ENCODE measurements at places on chromosomes 6 and 20.

GRCh38 chr6:25032934-25033333 lies 97.2 kb upstream of the RIPOR2 start:
- no peak for DNase-seq

GRCh38 chr6:53992522-53992921 lies 118.7 kb upstream of the MLIP start:
- DNase-seq: no peak

DNA sequence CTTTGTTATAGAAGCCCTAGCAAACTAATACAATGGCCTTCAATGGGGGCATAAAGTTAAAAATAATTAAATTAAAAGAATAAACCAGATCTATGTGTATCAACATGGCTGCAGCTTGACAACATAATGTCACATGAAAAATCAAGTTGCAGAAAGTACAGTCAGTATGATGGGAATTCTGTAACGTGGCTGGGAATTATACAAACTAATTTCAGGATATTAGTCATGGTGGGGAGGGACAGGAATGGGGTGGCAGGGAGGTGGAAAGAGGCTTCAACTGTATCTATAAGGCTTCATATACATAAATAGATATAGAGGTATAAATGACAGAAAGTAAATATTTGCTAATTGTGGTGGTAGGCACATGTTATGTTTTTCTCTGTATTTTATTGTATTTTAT lies 107.1 kb downstream of the UNC5CL start:
- no peak for DNase-seq

- no peak for DNase-seq
Measured at GRCh38 chr6:157531169-157531985, 150.4 kb downstream of the ZDHHC14 start.

DNA sequence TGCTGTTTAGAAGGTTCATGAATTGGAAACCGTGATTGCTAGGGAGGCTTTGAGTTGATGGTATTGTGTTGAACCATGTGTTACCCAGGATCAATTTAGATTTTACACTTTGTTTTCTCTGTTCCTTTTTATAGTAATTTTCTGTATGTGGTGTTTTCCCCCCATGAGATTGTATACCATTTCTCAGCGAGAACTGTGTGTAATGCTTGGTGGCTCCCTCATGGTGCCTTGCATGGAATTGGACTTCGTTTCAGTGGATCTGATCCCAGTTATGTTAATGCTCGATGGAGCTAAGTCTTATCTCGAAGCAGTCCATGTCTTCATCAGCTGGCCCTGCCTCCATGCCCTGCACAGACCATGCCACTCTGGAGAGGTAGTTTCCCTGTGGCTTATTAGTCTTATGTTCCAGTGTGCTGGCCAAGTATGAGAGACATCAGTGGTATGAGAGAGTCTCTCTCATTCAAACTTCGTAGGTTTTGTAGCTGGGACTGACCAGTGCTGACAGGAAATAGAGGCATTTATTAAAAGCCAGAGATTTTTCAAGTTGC lies 18.7 kb downstream of the PTPN1 start:
- DNase-seq: no peak

- DNase-seq: no peak
Measured at GRCh38 chr20:40639676-40640355, 49.2 kb downstream of the MAFB start.

DNA sequence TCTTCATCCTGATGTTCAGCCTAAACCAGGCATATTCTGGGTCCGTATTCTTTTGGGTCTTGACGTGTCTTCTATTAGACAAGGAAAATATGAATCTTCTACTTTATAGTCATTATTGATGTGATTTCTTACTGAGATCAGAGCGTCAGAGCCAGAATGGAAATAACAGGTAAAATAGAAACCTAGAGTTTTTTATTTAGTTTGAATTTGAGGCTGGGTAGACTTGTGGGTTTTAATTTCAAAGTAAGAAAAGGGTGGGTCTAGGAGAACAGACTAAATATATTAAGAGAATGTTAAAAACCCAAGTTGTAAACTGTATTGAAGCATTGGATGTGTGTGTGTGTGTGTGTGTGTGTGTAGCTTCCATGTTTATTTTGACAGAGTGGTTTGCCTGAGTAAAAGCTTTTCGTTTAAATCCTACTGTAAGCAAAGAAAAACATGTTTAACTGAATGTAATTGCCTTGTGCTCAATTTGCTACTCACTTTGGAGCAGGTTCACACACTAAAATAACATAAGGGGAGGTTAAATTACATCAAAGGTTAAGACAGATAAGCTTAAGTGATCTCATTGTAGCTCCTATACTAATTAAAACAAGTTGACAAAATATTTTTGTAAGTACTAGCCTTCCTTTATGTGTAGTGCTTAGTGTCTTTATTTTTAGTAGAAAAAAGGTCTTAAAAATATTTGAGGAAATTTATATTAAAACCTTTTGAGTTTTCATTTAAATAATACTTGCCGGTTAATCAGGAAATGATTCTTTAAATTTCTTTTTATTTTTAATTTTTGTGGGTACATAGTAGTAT lies 17.4 kb downstream of the HECA start:
- DNase-seq: no peak

DNA sequence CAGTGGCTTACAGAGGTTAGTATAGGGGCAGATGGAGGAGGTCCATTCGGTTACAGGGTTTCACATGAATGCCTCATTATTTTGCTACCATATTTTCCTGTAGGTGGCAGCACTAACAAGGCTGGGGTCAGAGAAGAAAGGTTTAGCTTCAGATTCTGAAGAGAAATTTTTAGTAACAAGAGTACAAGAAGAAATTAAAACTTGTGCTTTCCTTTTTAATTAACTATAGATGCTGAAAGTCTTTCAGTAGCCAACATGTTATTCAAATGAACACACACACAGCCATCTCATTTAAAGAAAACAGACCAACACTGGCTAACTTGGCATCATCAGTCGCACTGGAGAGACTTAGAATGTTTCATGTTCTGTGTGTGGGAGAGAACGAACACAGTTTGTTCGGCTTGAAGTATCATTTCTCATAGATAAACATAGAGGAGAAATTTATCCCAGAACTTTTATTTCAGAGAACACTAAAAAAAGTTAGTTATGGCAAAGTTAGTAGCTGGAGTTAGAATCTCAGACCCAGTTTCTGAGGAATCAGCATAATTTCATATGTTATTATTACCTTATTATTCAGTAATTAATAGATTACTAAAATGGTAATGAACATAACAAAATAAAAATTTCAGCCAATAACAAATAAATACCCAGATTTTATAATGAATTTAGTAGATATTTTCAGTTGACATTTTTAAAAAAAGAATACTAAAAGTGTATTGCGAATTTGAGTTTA lies 314.0 kb upstream of the RSPO3 start:
- peak; percentile 57 for DNase-seq

DNA sequence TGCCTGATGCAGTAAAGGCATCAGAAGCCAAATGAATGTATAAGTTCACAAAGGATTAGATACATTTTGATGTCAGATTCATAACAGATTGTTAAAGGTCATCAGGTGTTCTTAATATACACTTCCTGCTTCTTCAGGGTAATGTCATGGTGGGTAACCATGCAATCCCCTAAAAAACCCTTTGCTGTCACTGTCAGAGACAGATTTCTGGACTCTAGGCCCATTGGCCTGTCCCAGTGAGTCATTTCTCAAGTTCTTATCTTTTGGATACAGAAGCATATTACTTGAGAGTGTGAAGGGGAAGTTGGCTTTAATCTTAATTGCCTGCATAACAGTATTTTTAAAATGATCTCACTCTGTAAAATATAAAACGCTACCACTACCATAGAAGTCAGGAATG lies 895.6 kb upstream of the MAP3K7 start:
- DNase-seq: no peak

DNA sequence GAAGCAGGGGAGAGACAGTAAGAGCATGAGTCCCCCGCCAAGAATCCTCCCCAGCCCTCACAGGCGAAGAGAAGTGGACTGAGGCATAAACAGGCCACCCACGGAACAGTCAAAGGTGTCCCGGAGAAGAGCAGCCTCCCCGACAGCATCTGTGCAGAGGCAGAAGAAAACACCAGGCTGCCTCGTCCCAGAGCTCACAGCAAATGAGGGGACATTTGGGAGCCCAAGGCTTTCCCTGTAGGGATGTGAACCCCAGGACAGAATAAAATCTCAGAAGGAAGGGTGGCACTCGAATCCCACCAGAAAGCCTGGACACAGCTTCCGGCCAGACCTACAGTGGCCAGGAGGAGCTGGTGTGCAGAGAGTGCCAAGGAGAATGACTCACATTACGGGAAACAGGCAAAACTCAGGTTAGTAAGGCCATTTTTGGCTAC lies 90.4 kb downstream of the DLL1 start:
- DNase-seq: no peak

DNA sequence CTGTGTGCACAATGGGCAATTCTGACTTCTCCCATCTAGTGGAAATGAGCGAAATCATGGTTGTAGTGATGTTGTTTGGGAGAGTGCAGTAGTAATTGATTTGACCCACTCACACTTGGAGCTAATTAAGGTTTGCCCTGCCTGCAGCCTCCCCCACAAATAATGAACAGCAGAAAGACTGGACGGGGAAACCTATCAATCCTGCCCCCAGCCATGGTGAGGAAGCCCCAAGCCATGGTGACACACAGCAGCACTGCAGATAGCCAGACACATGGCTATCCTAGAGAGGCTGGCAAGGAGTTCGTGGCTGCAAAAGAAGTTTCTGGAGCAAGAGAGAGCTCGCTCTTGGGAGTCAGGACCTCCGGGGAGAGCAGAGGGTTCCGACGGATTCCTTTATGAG lies 27.8 kb downstream of the SAYSD1 start:
- no peak for DNase-seq

GRCh38 chr6:21164768-21165326 lies 428.7 kb upstream of the SOX4 start:
- no peak for DNase-seq

GRCh38 chr20:10856237-10857015 lies 182.6 kb upstream of the JAG1 start:
- no peak for DNase-seq

DNA sequence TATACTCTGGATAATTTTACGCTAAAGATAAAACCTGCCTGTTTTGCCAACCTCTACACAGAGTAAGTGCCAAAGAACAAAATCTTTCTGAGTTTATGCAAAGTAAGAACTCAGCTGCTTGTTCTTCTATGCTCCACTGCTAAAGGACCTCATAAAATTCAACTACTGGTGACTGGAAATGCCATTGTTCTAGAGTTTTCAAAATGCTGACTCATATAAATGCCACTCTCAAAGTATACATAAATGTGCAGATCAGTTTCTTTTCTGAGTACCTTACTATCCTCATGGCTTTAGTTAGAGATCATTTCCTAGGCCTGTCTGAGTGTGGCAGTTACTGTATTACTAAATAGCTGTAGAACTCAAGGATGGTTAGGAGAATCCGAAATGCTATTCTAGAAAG lies 45.6 kb downstream of the LYRM4 start:
- no peak for DNase-seq

- DNase-seq: no peak
Measured at GRCh38 chr6:73452107-73452461, at the start of gene CGAS. Gene CGAS, minus strand, starts transcription at chr6:73452297. Its CDS starts 116 bp downstream, at chr6:73452181.

- DNase-seq: no peak
Measured at GRCh38 chr6:79240509-79240908, 6.0 kb upstream of the HMGN3 start.

DNA sequence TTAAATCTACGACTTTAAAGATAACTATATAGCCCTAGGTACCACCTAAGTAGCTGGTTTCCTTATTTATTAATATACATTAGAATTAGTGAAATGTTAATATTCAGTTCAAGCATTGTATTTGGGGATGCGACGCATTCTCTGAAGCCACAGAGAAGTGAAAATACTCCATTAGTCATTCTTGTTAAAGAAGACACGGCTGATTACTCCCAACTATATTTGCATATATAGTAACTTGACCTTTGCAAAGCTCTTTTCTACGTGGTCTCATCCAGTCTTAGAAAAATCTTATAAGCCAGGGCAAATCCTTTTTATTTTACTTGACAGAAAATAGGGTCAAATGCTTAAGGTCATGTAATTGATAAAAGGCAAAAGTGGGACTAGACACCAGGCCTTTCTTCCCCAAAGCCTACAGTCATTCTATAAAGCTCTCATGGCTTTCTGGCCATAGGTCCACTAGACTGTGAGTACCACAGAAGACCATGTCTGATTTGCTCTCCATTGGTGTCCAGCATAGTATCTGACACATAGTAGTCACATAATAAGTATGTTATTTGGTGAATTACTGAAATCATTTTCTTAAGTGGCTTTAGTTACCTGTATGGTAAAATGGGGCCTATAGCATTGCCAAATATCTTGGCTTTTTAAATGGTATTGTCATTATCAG lies 11.3 kb downstream of the ZHX3 start:
- DNase-seq: no peak

DNA sequence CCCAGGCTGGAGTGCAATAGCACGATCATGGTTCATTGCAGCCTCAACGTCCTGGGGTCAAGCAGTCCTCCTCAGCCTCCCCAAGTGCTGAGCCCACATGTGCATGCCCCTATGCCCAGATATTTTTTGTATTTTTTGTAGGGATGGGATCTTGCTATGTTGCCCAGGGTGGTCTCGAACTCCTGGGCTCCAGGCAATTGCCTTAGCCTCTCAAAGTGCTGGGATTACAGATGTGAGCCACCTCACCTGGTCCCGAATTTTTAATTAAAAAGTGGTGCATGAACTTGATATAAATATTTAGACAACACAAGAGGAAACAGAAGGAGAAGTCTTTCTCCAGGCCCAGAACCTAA lies 7.1 kb upstream of the RNF114 start:
- no peak for DNase-seq

DNA sequence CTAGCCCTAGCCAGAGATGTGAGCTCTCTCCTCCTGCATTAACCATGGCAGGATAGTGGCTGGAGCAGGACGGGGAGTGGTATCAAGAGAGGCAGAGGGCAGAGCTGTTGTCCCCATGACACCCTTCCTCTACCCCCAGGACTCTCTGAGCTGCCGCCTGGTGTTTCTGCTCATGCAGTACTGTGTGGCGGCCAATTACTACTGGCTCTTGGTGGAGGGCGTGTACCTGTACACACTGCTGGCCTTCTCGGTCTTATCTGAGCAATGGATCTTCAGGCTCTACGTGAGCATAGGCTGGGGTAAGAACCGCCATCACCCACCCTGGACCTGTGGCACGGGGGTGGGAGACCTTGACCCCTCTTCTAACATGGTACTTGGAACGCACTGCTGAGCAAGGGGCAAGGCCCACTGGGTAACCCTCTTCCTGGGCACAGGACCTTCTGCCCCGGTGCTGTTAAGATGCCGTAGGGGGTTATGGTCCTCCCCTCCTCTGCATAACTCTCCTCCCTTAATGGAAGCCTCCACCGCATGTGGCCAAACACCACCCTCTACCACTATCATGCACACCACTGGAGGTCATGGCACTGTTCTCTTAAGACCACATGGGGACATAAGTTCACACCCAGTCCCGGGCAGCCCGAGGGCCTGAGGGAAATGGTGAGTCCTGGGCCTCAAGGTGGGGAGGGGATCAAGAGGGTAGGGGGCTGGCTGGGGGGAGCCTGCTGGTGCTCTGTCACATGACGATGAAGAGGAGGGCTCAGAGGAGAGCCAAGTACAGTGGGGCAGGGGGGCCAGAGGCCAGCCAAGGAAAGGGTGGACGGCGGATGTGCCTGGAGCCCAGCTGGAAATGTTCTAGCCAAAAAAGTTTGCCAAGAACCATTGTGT lies 25.1 kb downstream of the GLP1R start:
- no peak for DNase-seq

All from NCI-H1105 (cell line).